ENCODE measurements at places on chromosomes 6 and 20. TPM values are rescaled to one million over a fixed set of nuclear protein-coding genes. Genes with fewer than 3 reads are reported as not detected.

- no peaks in the 10 kb centered on the region for H3K27me3 ChIP-seq
- no peak for DNase-seq
- H3K4me3 ChIP-seq: no peak overlapping the region
- H3K27ac ChIP-seq: no peak overlapping the region
Measured at GRCh38 chr6:37776566-37776965, 43.0 kb upstream of the ZFAND3 start.

DNA sequence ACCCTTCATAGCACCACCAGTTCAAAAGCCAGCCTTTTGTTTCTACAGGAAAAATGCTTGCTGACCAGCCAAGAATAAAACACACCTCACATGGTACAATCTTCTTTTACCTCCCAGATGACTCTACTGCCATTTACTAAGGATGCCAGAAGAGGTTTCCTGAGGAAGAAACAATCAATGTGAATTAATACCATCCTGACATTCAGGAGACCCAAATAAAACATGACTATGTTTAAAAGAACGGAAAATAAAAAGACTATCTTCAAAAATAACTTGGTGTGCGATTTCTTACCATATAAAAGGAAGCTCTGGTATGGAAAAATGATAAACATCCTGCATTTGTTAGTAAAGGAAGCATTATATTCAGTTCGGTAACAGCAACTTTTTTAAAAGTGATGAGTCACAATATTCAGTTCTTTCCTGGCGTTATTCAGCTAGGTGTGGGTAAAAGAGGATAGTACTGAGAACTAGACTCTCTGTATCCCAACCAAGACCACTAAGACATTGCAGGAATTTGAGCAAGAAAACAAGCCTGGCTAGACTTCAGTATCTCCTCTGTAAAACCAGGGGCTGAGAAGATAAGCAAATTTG lies 16.3 kb downstream of the COL21A1 start:
- no peaks in the 10 kb centered on the region for H3K36me3 ChIP-seq
- H3K4me3 ChIP-seq: no peak overlapping the region

- H3K36me3 ChIP-seq: no peaks in the 10 kb centered on the region
- no peak overlapping the region for H3K4me3 ChIP-seq
- no peaks in the 10 kb centered on the region for H3K4me1 ChIP-seq
Measured at GRCh38 chr6:4262526-4262925, 127.2 kb upstream of the ECI2 start.

DNA sequence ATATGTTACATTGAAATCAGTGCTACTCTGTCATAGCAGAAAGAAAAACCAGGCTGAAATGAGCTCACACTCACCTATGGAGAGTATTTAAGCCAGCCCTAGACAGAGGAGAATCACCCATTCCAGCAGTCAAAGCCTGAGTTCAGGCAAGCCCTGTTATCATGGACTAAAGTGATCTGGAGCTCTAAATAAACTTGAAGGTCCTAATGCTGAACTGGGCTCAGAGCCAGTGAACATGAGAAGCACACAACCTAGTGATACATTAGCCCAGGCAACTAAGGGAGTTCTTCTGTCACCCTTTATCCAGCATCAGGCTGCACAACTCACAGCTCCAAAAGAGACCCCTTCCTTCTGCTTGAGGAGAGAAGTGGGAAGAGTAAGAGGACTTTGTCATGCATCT lies 425.0 kb downstream of the COL12A1 start:
- H3K36me3 ChIP-seq: no peaks in the 10 kb centered on the region
- no peak overlapping the region for H3K4me3 ChIP-seq
- H3K27ac ChIP-seq: no peak overlapping the region
- no peak for DNase-seq

- no peak for DNase-seq
- no peak overlapping the region for H3K27ac ChIP-seq
- no peak overlapping the region for H3K4me3 ChIP-seq
- no peaks in the 10 kb centered on the region for H3K36me3 ChIP-seq
- no peaks in the 10 kb centered on the region for H3K27me3 ChIP-seq
- H3K4me1 ChIP-seq: no peaks in the 10 kb centered on the region
Measured at GRCh38 chr6:145213614-145214013, 521.7 kb downstream of the EPM2A start.

- no peaks in the 10 kb centered on the region for H3K36me3 ChIP-seq
- no peak overlapping the region for H3K4me3 ChIP-seq
- H3K27ac ChIP-seq: no peak overlapping the region
- H3K27me3 ChIP-seq: no peaks in the 10 kb centered on the region
Measured at GRCh38 chr6:53696341-53696740, 30.8 kb upstream of the KLHL31 start.

DNA sequence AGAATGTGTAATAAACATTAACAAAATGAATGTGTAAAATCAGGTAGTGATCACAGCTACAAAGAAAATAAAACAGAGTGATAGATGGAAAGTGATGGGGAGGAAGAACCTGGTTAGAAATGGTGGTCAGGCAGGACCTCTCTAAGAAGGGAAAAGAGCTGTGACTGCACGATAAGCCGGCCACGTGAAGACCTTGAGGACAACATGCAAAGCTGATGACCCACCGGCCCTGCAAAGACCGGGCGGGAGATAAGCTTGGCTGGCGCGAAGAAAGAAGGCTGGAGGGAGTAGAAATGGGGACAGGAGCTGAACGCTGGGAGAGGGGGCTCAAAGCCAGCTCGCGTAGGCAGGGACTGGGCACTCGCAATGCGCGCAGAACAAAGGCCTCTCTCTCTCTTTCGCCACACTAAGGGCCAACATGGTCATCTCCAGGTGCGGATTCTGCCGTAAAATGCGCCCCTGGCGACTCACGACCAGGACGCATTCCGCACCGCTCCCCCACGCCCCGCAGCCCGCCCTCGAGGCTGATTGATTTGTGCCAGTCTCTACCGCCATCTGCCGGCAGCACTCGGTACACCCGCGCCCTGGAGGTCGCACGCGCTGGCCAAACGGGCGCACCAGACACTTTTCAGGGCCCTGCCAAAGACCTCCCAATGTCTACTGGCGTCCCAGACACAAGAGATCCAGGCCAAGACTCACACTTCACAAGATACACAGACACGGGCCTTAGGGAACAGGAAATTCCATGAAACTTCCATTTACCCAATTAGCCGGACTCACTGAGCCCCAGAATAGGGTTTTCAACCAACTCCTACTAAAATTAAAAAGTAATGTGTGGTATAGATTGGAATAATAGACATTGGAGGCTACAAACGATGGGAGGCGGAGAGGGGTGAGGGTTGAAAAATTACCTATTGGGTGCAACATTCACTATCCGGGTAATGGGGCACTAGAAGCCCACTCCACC lies 9.4 kb downstream of the DEFB132 start:
- peak overlapping the region; percentile 58 for H3K4me3 ChIP-seq
- peak; percentile 93 for DNase-seq
- H3K36me3 ChIP-seq: no peaks in the 10 kb centered on the region
- H3K27me3 ChIP-seq: no peaks in the 10 kb centered on the region
- H3K27ac ChIP-seq: no peak overlapping the region

- no peaks in the 10 kb centered on the region for H3K36me3 ChIP-seq
- H3K27me3 ChIP-seq: no peaks in the 10 kb centered on the region
- H3K27ac ChIP-seq: peak overlapping the region; percentile 58
- H3K4me1 ChIP-seq: peaks cover 4% of the 10 kb centered on the region
- peak; percentile 80 for DNase-seq
Measured at GRCh38 chr6:12289365-12289919, 719 bp upstream of the EDN1 start.

- no peak overlapping the region for H3K27ac ChIP-seq
- H3K27me3 ChIP-seq: no peaks in the 10 kb centered on the region
- H3K4me1 ChIP-seq: no peaks in the 10 kb centered on the region
- H3K4me3 ChIP-seq: no peak overlapping the region
- no peak for DNase-seq
Measured at GRCh38 chr20:19908576-19908975, 108.6 kb upstream of the NAA20 start.

GRCh38 chr20:41748051-41748450 lies 129.9 kb upstream of the CHD6 start:
- H3K36me3 ChIP-seq: no peaks in the 10 kb centered on the region
- H3K27me3 ChIP-seq: no peaks in the 10 kb centered on the region
- no peak for DNase-seq
- H3K27ac ChIP-seq: no peak overlapping the region

RAET1L gene
- 0.43 TPM for total RNA-seq

ASXL1 gene
- total RNA-seq: 161 TPM

MUC22 gene
- 0.87 TPM for total RNA-seq
